Adrenal gland (tissue), 19 donors: ENCODE measurements at places on chromosomes 12 and 14. TPM values are rescaled to one million over a fixed set of nuclear protein-coding genes. Genes with fewer than 3 reads are reported as not detected.

Gene MSRB3
- 7.1 TPM for total RNA-seq

Gene APOF
- not detected for total RNA-seq

Gene ARHGDIB
- 184 TPM for total RNA-seq

Gene CLEC4D
- not detected for total RNA-seq

DNA sequence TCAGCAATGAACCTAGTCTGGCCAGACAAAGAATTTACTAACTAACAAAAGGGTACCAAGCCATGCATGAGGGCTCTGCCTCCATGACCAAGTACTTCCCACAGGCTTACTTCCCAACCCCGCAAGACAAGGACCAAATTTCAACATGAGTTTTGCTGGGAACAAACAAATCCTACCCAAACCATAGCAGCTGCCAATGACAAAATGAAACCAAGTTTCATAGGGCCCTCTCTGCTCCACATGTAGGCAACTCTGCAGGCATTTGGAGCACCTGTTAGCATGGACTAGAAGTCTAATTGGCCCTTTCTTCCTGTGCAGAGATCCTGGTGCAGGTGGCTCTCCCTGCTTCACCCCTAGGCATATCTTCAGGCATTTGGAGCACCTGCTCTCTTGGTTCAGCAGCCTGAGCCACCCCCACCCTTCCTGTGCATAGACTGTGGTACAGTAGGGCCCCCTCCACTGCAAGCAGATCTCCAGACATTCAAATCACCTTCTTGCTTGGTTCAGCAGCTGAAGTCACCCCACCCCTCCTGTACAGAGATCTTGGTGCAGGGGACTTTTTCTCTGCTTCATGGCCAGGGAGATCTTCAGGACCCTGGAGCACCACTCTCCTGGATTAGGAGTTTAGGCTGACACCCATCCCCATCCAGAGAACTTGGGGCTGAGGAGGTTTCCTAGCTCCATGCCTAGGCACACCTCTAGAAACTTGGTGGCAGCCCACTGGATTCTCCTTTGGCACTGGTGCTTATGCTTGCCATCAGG lies 308.7 kb downstream of the RPAP3 start:
- no peak for DNase-seq

- no peak for DNase-seq
Observed at GRCh38 chr14:29446971-29447370, 480.7 kb downstream of the PRKD1 start.

DNA sequence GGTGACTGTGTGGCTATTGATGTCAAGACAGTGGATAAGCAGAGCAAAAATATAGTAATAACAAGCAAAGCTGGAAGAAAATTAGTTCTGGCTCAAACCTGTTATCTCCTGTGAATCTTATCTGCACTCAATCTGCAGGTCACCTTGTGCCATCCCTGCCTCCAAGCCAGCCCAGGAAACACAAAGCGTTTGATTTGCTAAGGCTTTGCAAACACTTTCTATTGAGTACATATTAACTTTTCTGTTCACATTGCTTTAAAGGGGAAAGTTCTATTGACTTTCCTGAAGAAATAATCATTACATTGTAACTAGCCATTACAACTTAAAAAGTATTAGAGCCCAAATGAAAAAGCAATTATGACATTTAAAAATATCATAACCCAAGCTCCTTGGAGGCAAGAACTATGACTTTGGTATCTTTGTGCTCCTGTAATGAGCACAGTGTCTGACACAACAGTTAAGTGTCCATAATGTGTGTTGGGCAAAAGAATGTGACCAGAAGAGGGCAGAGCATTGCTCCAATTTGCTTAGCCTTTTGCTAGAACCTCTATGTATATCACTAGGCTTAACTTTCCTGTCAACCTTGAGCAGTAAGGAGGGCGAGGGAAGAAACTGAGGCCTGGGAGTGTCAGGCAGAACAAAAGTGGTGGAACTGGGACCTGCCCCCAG lies 24.7 kb downstream of the SERPINA3 start:
- no peak for DNase-seq

DNA sequence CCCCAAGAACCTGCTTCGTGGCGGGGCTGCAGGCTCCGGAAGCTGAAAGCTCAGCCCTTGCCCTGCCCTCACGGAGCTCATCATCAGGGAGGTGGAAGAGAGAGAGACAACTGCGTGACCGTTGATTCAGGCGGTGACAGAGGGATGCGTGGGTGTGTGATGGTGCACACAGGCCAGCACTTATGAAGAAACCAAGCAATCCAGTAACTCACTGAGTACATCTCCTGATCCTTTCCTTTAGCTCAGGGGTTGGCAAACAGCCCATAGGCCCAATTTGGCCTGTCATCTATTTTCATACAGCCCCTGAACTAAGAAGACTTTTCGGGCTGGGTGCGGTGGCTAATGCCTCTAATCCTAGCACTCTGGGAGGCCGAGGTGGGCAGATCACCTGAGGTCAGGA lies 49.9 kb downstream of the TESC start:
- DNase-seq = no peak

DNA sequence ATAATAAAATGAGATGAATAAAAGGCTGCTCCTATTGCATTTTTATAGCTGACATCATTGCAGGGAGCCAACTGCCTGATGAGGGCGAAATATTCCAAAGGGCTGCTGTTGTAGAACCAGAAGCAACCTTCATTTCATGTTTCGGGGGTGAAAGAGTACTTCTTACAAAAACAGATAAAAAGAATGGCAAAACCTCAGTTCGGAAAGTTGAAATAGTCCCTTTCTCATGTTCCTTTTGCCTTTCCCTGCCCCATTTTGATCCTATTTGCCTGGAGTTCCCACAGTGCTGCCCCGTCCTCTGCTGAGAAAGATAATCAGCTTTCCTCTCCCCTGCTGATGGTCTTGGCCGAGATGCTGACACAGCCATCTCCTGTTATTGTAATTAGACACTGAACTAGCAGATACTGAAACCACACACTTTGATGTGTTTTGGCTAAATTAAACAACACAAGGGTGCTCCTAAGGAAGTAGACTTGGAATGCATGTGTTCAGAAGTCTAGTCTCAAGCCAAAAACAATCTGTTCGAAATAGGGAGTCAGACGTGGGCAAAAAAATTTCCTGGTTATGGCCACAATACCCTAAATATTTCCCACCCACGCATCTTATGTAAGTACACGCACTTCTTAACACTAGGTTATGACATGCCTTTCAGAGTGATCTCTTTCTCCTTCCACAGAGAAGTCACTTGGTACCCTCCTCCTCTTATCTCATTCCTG lies 117.2 kb downstream of the PPM1H start:
- no peak for DNase-seq

DNA sequence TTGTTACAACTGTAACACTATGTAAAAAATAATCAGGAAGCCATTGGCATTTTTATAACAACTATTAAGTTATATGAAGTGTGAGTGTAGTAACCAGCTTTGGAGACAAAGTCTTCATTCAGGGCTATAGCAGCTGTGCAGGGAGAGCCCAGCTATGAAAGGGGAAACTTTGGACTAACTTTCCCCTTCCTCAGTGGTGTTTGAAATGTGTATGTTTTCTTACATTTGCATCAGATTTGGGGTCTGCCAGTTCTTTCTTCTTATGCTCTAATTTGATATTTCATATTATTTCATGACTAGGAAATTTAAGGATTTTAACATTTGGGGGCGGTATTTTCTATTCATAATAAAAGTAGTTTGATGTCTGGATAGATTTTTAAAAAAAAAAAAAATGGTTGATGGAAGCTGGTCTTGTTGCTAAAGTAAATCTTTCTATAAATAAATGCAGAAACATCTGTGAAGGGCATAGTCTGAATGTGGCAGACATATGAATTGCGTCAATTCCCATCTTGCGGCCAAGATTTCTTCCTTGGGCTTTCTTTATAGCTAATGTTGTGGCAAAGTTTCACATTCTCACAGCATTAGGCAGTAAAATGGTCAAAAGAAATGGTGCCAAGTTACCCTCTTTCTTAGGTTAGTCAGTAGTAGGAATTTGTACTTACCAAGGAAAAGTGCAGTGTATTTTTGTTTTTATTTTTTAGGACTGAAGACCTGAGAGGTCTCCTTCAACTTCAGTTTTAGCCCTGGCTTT lies 35.6 kb downstream of the RASSF8 start:
- DNase-seq = no peak
